ENCODE measurements at places on chromosomes 6 and 20. TPM values are rescaled to one million over a fixed set of nuclear protein-coding genes. Genes with fewer than 3 reads are reported as not detected.

Gene NECAB3
- 72.1 TPM for total RNA-seq

DNA sequence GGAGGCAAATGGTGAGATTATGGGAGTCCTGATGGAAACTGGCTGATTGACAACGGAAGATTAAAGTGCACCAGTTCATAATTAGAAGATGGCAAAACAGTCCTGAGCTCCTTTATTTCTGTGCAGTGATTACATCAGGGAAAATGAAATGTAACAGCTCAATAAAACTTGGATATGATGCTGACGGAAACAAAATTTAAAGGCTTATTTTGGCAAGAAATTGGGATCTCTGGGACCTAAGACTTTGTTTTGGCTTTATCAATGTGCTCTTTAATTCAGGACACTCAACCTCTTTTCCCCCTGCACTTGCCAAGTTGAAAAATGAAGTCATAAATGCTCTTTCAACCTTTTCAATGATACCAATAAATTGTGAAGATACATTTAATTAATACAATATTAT, 226.8 kb downstream of the C6orf118 start:
- DNase-seq = no peak

- peak; percentile 33 for DNase-seq
Measured at GRCh38 chr20:45835825-45836224, 2.2 kb downstream of the SNX21 start.

Gene OTOR
- total RNA-seq = not detected

Gene DPPA5
- not detected for total RNA-seq

Data from PC-9 (cell line).